NCI-H1092 treated with DMSO at 0.1 percent for 48 hours (cell line): ENCODE measurements at places on chromosomes 6 and 20.

DNA sequence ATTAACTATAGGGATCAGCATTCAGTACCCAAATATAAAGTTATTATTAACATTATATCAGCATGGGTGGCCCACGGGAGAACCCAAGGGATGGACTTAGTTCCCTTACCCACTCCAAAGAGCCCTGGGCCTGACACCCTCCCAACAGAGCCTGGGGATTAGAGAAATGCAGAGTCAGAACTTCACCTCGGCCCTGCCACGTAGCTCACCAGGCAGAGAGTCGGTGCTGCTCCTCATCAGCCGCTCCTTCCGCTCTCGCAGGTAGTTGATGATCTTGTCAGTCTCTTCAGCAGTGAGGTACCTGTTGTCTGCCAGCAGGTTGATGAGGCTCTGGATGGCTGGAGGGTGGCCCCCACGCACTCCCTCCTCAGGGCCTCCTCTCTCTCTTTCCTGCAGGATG, 26.6 kb downstream of the NCOA5 start:
- no peak for DNase-seq

- DNase-seq = no peak
Measured at GRCh38 chr6:123908797-123909196, 105.1 kb downstream of the NKAIN2 start.

DNA sequence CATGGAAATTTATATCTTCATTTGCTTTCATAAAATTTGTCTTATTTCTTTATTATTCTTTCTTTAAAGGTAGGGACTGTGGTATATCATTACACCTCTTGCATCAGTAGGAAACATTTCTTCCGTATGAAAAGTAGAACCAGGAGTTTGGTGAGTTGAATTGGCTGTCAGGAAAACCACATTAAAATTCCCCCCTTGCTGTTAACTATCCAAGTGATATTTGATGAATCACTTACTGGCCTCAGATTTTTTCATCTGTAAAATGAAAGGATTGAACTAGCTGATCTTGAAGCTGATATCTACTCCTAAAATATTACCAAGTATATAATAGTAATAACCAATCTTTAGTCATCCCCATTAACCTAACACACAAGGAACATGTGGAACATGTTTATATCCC, 460.9 kb downstream of the GJA1 start:
- DNase-seq = no peak

- no peak for DNase-seq
Measured at GRCh38 chr20:7274870-7275269, 507.4 kb downstream of the BMP2 start.

DNA sequence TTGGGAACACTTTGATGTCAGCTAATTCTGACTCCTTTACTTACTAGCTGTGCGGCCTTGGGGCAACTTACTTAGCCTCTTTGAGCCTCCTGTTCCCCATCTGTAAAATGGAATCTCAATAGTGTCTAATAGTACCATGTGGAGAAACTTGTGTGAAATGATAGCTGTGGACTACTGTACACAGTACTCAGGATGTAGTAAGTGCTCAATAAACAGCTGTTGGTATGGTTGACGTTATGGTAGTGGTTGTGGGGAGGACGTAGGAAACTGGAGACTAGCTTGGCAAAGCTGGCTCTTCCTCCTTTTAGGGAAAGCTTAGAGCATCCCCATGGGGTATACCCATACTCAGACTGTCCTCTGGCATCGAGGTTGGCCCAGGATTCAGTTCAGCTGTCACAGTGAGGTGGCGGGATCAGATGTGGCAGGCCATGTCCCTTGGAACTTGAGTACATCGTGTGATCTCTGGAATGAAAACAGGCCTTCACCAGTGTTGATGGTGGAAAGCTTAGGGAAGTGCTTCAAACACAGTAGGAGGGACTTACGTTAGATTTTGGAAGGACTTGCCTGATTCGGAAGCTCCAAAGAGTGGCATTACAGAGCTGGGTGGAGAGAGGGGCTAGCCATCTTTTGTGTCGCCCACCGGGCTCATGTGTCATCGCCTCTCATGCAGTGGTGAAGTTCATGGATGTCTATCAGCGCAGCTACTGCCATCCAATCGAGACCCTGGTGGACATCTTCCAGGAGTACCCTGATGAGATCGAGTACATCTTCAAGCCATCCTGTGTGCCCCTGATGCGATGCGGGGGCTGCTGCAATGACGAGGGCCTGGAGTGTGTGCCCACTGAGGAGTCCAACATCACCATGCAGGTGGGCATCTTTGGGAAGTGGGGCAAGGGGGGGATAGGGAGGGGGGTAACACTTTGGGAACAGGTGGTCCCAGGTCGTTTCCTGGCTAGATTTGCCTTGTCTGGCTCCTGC, 7.1 kb downstream of the VEGFA start:
- DNase-seq = no peak

GRCh38 chr6:15358579-15359327, 112.9 kb downstream of the JARID2 start:
- DNase-seq = no peak

DNA sequence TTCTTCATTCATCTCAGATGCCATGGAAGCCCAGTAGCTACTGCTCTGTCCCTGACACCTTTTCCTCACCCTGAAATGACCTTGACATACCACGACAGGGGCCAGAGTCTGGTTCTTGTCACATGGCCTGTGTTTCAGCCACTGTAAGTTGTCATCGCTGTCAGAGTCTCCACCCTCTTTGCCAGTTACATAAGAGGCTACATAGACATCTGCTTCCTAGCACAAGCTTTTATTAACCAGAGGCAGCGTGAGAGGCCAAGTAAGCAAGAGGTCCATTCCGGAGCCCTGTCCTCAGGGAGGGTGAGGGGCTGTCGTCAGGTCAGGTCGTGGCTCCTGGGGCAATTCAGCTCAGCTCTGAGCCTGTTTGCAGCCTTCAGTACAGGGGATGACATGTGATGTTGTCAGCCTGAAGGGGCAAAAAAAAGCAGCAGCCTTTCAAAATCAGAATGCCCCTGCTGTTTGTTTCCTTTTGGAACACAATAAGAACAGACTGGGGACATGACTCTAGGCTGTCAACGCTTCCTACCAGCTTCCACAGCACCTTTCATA, 146.3 kb downstream of the MTFR2 start:
- no peak for DNase-seq

GRCh38 chr6:46808806-46809205, 15.6 kb downstream of the MEP1A start:
- no peak for DNase-seq

GRCh38 chr6:132484680-132485018, 28.3 kb downstream of the STX7 start:
- DNase-seq = no peak

GRCh38 chr6:10412461-10413261, 2.2 kb downstream of the TFAP2A start:
- no peak for DNase-seq

- DNase-seq = no peak
Measured at GRCh38 chr6:32291543-32291942, 67.7 kb upstream of the NOTCH4 start.

GRCh38 chr6:110415086-110415916, at the start of gene DDO:
Gene DDO (minus strand): TSS chr6:110415575. CDS start chr6:110413462, 2,113 bp downstream.
- DNase-seq = peak; percentile 24

- peak; percentile 45 for DNase-seq
Measured at GRCh38 chr6:39330057-39330456, 7.6 kb upstream of the KCNK16 start.

GRCh38 chr6:132479131-132479530, 33.8 kb downstream of the STX7 start:
- DNase-seq = no peak

- DNase-seq = no peak
Measured at GRCh38 chr6:131886517-131886916, 64.7 kb downstream of the CCN2 start.

DNA sequence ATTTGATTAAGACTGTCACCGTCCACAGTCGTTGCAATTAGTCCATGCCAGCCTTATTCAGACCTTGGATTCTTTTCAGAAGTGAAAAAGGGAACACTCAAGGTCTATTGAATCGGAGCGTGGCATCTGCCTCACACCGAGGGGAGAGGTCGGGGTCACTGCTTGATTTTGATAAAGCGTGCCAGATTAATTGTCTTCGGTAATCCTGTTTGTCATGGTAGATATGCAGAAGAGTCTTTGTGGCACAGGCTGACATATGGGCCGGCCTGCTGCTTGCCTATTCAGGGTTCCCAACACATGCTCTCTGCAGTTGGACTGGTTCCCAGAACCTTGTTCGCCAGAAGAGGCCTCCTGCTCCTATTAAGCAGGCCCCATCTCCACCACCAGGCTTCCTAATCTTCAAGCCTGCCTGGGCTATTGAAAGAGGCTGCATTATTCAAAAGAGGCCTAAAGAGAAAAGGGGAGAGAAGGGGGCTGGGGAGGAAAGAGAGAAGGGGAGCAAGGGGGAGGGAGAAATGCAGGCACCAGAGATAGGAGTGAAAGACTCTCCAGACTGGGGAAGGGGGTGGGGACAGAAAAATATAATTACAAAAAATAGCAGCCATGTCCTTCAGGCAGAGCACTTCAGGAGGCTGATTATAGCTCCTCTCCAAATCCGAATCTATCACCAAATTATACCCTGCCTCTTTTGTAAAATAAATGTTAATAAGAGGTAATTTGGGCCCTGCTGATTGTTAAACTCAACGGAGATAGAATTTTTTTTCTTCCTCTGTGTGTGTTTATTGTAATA, 611.3 kb downstream of the HDGFL1 start:
- DNase-seq = peak; percentile 98
